Left kidney (tissue), 8 donors: ENCODE measurements at places on chromosomes 7 and 10.

GRCh38 chr10:101828766-101829551 lies 10.7 kb upstream of the OGA start:
- DNase-seq, result no peak

GRCh38 chr7:47357361-47357760 lies 224.6 kb downstream of the TNS3 start:
- no peak for DNase-seq

- DNase-seq, result no peak
These were observed 223.3 kb upstream of the HGF start for GRCh38 chr7:81993186-81993585.

DNA sequence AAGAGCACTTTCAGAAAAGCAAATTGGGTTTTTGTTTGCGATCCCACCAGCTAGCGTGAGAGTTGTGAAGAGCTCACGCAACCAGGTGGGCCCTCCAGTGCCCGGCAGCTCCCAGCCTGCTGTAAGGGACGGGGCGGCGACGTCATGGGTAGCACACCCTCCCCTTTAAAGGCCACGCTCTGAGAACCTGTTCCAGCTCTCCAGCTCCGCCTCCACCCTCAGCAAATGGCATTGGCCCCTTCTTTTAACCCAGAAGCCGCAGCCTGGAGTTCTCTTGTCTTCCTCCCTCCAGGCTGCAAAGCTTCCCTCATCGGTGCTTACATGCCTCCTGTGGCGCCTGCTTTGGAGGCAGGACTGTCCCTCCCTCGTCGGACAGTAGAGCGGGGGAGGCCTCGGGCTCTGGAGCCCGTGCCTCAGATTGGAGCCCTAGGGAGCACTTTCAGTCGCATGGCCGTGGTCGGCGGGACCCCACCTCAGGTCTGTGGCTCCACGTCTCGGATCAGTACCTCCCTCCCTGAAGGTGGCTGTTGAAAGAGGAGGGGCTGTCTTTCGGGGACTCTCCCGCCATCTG lies 32.9 kb downstream of the WIPI2 start:
- no peak for DNase-seq

DNA sequence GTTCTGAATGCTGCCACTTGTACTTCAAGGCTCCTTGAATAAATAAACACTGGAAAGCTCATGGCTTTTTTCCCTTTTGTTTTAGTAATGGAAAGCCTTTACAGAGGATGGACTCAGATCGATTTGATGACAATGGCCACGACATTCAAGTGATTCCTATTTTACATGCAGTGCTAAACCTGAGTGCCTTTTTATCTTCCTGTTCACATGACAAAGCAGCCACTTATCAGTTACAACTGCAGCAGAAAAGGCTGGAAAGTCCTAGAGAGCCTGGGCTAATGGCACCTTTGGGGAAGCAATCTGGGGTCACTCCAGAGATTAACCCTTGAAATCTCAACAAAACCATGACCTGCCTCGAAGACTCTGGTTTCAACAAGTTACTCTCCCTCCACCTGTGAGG lies 249.0 kb upstream of the AUTS2 start:
- no peak for DNase-seq

DNA sequence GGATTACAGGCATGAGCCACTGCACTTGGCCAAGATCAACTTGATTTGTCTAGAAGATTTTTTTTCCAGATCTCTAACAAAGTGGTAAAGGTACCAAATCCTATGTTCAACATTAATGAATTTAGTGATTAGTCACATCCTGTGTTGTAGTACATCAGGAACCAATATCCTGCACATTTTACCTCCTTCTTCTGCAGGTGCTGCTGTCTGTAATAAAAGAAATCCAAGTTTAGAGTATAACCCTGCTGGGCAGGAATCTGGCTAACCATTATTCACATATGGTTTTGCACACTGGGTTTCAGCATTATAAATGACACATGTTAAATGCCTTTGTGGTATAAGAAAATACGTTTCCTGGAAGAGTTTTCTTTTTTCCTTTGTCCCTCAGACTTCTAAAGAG lies 10.8 kb downstream of the PARD3 start:
- DNase-seq, result no peak

GRCh38 chr7:26061678-26062603 lies 90.1 kb upstream of the NFE2L3 start:
- DNase-seq, result peak; percentile 73

- DNase-seq, result no peak
These were observed 80.2 kb upstream of the CACNB2 start for GRCh38 chr10:18059826-18060559.
